Motor neuron (in vitro differentiated cells): ENCODE measurements at places on chromosomes 1 and 21. TPM values are rescaled to one million over a fixed set of nuclear protein-coding genes. Genes with fewer than 3 reads are reported as not detected.
A peak's percentile ranks its signal among the peaks of the same experiment; 100 is the strongest.

DNA sequence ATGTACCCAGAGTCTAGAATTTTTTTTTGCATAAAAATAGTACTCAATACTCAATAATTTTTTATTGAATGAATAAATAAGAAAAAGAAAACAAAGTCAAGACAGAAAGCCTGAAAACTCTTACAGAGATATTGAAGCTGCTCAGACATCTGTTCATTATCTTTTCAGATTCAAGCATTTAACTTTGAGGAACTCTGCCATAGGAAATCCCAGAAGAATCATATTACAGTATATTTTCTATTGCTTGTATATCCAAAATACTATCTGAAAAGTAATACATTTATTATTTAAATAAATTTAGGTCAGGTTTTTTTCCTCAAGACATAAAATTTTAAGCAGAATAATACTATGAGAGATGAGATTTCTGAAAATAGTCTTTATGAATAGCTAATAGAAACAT, 755.9 kb upstream of the ADGRL4 start:
- no peak for ATAC-seq

DNA sequence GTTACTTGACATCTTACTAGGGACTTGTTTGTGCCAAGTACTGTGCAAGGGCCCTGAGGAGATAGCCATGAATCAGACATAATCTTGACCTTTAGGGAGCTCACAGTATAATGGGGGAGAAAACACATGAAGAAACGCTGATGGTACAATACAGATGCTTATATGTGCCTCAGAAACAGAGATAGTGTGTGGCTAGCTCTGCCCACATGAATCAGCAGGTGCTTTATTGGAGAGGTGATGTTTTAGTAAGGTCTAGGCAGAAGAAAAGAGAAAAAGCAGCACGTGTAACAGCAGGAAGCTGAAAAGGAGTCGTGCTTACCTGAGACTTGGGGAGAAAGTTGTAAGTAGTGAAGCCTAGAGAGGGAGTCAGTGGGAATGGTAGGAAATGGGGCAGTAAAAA, 60.6 kb upstream of the LMO4 start:
- no peak for ATAC-seq

GRCh38 chr1:149916193-149916897, 1.3 kb downstream of the SV2A start:
- peak; percentile 28 for ATAC-seq

DNA sequence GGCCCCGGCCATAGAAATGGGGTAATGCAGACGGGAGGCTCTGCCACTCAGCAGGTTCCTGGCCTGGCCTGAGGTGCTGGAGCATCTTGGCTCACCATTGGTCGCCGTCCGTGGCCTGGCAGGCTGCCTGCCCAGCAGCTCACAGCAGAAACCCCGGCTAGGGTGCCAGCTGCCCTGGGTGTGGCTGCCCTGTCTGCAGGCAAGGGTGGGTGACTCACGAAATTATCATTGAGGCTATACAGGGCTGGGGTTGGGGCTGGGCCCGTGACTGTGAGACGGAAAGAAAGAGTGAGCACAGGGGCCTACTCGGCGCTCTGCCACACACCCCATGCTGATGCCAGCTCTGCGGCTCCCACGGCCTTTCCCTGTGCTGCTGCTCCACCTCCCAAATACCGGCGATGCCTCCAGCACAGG, 8.0 kb upstream of the PKP1 start:
- ATAC-seq = peak; percentile 89

DNA sequence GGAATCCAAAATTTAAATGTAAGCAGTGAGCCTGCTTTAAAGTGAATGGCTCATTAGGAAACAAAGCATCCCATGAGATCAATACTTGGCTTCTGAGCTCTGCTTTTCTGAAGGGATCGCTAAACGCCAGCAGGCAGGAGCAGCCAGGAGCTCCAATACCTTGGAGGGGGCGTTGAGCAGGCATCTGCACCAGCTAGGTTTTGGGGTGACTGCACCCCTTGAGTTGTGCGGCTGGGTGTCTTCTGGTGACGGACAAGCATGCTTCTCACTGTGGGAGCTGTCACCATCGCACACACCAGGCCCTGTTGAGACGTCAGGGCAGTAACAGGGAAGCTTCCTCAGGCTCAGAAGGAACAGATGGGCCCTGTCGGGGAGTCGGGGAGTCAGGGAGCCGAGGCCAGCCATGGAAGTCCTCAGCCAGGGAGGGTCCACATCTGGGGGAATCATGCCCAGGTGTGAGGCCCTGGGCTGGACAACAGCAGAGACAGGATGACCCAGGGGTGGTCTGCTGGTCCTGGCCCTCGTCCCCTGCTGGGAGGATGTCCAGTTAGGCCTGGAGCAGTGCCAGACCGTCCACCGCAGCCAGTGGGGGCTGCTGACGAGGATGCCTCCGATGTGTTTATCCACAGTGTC, 57.9 kb upstream of the ADARB1 start:
- no peak for ATAC-seq

DNA sequence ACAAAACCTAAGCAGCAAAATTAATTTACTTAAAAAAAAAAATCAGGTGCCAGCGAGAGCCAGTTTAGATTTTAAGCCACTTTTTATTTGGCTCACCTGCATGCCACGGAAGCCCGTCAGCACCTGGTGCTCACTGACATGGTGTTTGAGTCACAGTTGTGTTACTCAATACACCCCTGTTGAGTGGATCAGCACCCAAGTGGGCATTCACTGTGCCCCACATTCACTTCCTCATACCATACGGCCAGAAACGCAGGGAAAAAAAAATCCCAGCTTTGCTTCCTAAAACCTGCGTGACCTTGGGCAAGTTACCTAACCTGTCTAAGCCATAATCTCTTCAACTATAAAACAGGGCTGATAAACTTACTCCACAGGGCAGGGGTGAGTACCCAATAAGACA, 42.8 kb upstream of the SIM2 start:
- ATAC-seq = no peak

DNA sequence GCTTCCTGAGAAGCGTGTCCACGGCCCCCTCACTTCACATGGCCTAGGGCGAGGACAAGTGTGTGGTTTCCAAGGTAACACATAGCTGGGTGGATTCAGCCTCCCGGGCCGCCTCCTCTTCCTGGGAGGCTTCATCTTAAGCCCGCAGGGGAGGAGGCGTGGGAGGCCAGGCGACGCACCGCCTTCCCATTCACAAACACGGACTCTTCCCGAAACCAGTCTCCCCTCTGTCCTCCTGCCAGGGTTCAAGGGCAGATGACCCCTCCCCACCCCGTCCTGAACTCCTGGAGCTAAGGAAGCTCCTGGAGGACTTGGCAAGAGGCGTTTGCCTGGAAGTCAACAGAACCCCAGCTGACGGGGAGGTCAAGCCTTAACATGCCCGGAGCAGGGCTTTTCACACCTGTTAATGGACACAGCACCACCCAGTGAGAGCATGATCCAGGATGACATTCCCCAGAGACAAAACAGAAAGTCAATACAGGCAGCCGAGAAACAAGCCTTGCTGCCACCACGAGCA, 56.7 kb downstream of the KCNN3 start:
- peak; percentile 81 for ATAC-seq

The RGS8 gene
- total RNA-seq = 12.1 and 13.6 TPM in 2 replicates

The MMEL1 gene
- total RNA-seq = 0.71 and 1.4 TPM in 2 replicates

The NRIP1 gene
- 80.5 and 90.3 TPM in 2 replicates for total RNA-seq

The BATF3 gene
- total RNA-seq = 2.5 and 3.0 TPM in 2 replicates

The COPA gene
- total RNA-seq = 301 and 326 TPM in 2 replicates

The INSRR gene
- 0.10 and 0.19 TPM in 2 replicates for total RNA-seq

The REN gene
- total RNA-seq = not detected in 2 replicates
